Aorta (tissue), 5 donors: ENCODE measurements at places on chromosomes 3 and 15.
A peak's percentile ranks its signal among the peaks of the same experiment; 100 is the strongest.

- no peak for DNase-seq
These were observed 10.2 kb upstream of the CA12 start for GRCh38 chr15:63391669-63392360.

- no peak for DNase-seq
These were observed 83.7 kb downstream of the BCHE start for GRCh38 chr3:165753560-165753959.

DNA sequence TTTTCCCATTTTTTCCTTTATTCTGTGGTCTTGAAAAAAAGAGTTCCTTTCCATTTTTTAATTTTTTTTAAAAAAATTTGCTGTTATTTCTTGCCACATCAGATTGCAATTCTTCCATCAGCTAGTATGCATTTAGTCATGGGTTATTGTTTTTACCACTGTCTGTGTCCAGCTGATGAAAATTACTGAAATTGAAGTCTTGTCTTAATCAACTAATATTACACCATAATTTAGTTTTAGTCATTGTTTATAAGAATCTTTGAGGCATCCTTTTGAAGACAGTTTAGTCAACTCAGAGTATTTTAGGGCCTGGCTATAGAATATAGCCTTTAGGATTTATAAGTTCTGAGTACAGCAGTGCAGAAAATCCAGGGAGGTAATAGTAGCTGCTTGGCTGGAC lies 172.1 kb downstream of the LRTM1 start:
- no peak for DNase-seq

DNA sequence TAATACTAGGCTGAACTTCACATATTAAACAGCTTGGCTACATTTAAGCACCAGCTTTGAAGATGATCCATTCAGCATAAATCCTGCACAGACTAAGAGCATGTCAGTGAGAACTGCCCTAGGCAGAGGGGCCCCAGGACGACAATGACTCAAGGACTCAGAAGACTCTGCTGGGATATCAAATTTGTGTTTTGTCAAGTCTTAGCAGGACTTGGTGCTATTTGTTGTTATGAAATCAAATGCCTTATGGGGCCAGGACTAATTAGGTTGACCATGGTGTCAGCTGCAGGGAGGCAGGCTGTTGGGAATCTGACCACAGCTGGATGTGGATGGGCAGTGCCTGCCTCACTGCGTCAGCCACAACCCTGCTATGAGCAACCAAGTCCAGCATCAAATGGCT lies 91.8 kb downstream of the RYR3 start:
- no peak for DNase-seq

DNA sequence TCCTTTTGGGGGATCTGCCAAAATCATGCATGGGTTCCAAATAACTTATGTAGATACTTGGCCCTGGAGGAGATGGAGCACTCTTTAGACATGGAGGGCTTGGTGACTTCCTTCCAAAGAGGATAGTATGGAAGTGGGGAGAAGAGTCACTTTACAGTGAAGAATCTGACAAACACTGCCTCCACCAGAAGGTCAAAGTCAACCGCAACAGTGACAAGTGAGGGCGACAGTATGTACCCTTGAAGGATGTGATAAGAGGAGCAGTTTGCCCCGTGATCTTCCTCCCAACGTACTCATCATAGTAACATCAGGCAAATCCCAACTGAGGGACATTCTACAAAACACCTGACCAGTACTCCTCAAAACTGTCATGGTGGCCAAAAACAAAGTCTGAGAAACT lies 62.0 kb downstream of the LMCD1 start:
- DNase-seq, result no peak

DNA sequence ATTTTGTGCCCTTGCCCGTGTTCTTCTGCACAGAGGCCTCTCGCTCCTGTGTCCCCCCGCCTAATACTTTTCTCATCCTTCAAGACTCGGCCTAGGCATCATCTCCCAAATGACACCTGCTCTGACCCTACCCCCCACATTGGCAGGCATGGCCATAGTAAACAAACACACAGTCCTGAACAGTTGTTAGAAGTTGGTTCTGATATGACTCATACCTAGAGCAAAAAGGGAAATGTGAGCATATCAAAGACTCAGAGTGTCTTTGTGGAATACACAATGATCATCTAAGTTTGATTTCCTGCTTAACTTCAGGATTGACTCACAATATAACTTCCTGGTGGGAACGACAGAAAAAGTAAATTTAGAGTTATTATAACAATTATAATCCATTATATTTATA lies 120.5 kb downstream of the POLR2M start:
- DNase-seq, result no peak

DNA sequence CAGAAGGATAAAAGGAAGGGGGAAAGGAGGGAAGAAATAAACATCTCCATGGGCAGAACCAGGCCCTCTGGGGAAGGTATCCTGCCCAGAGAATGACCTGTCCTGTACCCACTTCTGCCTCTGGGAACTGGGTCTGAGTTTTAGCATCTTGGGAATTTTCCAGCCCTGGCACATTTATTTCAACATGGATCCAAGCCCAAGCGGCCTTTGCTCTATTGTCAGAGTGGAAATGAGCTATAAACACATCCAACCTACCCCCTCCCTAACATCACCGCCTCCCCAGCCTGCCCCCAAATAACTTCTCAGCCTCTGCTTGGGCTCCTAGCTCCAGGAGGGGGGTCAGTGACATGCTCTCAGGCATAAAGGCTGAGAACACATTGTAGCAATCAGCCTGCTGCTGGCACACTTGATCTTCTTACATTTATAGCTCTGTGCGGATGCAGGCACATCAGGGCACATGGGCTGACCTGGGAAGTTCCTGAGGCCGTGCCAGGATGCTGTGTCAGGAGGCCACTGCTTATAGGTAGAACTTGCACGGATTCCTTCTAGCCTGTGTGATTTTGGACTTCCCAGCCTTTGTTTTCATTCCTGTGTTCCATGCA lies 4.6 kb upstream of the OXTR start:
- no peak for DNase-seq

- no peak for DNase-seq
These were observed 647.2 kb upstream of the BCHE start for GRCh38 chr3:166484470-166484869.

- no peak for DNase-seq
These were observed 6.6 kb upstream of the CD47 start for GRCh38 chr3:108097322-108098002.

DNA sequence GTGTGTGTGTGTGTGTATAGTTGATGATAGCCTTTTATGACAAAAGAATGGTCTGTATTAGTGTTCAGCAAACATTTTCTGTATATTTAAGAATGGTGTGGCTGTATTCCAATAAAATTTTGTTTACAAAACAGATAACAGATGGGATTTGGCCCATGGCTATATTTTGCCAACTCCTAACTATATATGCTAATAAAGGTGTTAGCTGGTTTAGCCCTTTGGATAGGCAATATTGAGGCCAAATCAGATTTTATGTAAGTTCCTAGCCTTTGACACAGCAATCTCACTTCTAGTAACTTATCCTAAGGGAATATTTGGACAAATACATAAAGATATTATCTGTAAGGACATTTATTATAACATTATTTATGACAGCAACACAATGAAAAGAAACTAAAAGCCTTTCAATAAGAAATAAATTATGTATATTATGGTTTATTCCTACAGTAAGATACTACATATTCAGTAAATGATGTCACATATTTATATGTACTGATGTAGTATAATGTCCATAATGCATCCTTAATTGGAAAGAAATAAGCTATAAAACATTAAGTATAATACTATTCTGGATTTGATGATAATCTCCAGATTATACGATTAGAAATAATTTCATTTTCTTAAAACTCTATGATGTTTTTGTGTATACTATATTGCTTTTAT lies 264.0 kb downstream of the RBMS3 start:
- DNase-seq, result no peak

- no peak for DNase-seq
These were observed 60.5 kb downstream of the MYO1E start for GRCh38 chr15:59312205-59312604.

DNA sequence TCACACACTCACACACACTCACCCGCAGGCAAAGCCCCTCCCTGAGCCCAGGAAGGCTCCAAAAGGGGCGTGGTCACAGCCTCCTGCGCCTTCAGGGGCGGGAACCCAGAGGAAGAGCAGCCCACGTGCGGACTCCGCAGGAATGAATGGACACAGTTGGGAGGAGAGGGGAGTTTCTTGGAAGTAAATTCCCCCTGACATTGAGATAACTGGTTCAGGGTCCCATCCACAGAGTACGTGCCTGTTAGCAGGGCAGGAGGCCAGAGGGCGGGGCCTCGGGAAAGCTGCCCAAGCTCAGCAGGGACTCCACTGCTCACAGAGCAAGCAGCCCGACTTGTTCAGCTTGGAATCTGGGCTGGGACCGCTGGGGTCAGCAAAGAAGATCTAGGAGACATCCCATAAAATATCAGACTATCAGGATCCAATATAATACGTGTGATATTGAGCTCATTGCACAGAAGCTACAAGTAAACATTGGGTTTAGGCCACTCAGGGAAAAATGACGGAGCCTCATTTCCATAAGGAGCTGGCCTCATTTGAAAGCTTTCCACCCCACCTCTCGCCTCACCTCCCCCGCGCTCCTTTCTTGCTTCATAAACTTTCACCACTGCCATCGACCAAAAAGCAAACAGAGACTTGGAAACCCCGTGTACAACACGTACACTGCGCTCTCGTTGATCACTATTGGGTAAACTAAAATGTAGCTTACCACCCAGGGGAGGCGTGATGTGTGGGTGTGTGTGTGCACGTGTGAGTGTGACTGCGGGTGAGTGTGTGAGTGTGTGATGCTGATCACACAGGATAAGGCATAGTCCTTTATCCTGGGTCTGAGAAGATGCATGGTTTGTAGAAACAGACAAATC lies 36.0 kb downstream of the TM2D3 start:
- DNase-seq, result peak; percentile 77

DNA sequence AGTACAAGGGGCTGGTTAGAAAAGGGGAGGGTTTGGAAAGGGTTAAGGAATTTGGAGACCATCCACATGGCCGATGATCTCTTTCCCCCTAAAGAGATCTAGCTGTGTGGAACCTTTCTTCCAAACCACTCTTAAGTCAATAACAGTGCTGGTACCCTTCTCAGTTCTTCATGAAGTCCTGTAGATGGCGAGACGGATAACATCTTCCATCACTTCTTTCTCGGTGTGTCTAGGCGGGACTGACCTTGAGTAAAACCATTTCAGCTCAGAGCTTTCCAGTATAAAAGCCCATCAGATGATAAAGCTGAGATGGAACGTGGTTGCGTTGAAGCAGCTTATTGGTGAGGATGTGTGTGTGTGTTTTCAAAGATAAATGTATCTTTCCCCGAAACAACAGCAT lies 151.5 kb upstream of the BHLHE40 start:
- DNase-seq, result no peak

DNA sequence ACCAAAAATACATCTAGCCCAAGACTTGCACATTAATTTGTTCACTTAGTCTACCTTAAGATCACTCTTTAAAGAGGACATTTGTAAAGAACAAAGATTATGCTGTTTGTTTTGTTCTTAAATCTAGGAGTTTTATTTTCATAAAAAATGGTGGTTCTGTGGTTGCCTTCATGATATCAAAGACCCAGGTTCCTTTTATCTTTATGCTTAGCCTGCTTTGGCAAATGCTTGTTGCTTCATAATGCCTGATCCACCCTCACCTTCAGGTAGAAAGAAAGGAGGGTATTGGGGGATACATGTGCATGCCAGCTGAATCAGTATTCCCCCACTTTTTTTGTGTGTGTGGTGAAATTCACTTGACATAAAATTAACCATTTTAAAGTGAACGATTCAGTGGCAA lies 48.5 kb downstream of the GTF2E1 start:
- no peak for DNase-seq

- no peak for DNase-seq
These were observed 9.8 kb downstream of the RAB27A start for GRCh38 chr15:55279746-55280351.

DNA sequence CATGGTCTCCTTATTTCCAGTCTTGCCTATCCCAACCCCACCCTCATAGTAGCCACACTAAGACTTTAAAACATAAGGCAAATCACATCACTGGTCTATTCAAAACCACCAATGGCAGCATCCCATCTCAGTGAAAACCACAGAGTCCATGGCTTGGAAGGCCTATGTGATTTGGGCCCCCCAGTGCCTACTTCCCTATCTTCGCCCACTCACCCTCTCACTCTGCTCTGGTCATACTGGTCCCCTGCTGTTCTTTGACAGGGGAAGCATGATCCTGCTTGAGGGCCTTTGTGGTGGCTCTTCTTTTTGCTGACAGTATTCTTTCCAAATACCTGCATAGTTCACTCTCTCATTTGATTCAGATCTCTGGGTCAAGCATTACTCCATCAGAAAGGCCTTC lies 3.3 kb downstream of the GTF2A2 start:
- no peak for DNase-seq

- DNase-seq, result peak; percentile 98
These were observed at the start of gene CDC25A for GRCh38 chr3:48188266-48189201. Gene CDC25A, minus strand, starts transcription at chr3:48188417. Its CDS starts 470 bp downstream, at chr3:48187947.

DNA sequence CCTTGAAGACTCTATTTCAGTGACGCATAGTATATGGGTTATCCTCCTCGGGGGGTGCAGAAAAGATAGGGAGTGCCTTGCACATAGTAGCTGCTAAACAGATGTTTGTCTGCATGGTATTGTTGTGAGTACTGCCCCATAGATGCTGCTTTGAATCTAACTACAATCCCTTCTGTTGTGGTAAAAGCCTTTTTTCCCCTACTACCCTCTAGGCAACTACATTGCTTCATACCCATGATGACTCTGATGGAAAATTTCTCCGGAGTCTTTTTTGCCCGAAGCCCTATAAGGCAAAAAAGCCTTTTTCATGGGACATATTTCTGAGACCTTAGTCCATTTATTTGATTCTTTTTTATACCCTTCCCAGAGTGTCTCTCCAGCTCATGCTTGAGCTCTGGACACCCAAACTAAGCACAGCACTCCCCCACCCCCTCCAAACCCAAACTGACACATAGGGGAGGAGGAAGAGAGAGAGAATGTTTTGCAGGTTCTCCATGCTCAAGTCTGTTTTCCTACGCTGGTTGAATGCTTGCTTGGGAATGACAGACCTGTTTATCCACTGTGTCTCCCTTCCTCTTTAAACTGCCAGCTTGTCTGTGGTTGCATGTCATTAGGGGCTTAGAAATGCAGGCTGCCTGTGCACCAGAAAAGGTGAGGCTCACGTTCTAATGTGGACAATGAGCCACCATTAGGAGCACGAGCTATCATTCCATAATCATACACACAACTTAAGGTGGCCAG lies 52.9 kb downstream of the LRTM1 start:
- DNase-seq, result no peak

GRCh38 chr3:101311676-101312075 lies 8.7 kb downstream of the IMPG2 start:
- DNase-seq, result no peak

GRCh38 chr15:80694611-80695098 lies 455 bp upstream of the ABHD17C start:
- DNase-seq, result peak; percentile 78

DNA sequence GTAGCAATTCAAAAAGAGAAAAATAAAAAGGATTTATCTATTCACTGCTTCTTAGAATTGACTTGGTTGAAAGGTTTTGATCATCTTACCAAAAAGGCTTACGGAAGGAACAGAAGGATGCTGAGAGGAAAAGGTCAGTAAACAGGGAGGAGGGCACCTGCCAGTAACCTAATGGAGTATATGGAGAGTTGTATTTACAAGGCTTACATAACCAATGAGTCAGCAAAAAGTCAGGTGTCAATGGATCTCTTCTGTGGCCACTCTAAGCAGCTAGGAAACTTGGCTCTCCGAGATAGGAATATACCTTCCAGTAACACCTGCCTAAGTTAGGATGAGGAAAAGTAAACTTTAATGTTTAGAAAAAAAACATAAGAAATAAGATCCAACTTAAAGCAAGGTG lies 80.5 kb upstream of the PLXND1 start:
- no peak for DNase-seq

GRCh38 chr15:97688886-97689285 lies 271.6 kb upstream of the ARRDC4 start:
- DNase-seq, result no peak

GRCh38 chr3:126718561-126719445 lies 14.8 kb downstream of the CHCHD6 start:
- no peak for DNase-seq
